ENCODE measurements at places on chromosomes 5 and 9.

DNA sequence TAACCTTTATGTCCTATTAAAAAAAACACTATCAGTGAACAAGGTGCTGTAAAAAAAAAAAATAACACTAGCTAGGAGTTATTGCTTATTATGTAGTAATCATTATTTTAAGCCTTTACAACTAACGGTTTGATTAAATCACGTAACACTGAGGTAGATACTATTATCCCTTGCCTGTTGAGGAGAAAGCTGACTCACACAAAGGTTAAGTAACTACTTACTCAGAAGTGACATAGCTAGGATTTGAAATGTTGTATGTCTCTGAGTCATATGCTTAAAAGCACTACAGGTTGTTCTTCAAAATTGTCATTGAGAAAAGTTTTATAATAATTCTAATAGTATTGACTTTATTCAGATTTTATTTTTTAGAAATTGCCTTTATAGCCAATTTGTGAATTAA is 8.8 kb downstream of the TENT2 start:
- no peak for DNase-seq

- no peak for DNase-seq
Measured at GRCh38 chr5:37730896-37731455, 108.9 kb downstream of the GDNF start.

GRCh38 chr5:21195145-21195544 is 1207.1 kb upstream of the CDH18 start:
- no peak for DNase-seq

DNA sequence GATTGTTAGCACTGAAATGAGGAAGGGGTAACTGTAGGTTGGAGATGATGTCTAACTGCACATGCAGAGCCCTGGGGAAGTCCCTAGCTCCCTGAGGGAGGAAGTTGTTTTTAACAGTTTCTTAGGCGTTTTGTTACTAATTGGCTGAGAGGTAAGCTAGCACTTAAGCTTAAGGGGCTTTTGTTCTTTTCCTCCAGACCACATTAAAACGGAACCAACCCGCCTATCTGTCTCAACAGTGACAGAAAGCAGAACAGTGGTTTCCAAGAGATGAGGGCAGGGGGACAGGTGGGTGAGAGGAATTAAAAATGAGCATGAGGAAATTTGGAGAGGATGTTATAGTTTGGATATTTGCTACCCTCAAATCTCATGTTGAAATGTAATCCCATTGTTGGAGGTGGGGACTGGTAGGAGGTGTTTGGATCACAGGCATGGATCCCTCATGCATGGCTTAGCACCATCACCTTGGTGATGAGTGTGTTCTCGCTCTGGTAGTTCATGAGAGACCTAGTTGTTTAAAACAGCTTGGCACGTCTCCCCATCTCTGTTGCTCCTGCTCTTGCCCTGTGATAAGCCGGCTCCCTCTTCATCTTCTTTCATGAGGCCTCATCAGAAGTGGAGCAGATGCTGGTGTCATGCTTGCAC is 38.9 kb downstream of the LYRM7 start:
- DNase-seq = no peak

DNA sequence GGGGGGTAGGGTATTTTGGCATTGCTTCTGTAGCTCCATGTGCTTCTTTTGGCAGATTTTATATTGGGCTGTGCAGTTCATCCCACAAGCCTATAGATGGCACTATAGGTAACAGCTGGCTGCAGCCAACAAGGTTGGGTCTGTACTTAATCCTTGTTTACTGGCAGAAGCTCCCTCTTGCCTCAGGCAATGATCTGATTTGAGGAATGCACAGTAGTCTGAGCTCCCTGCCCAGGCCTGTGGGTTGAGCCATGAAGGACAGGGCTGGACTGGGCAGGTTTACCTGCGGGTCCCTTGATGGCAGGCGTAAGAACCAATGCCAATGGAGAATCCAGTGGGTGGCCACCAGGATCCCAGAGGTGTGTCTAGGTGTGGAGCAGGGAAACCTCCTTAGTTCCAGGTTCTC is 11.7 kb upstream of the OR1J2 start:
- DNase-seq = no peak

DNA sequence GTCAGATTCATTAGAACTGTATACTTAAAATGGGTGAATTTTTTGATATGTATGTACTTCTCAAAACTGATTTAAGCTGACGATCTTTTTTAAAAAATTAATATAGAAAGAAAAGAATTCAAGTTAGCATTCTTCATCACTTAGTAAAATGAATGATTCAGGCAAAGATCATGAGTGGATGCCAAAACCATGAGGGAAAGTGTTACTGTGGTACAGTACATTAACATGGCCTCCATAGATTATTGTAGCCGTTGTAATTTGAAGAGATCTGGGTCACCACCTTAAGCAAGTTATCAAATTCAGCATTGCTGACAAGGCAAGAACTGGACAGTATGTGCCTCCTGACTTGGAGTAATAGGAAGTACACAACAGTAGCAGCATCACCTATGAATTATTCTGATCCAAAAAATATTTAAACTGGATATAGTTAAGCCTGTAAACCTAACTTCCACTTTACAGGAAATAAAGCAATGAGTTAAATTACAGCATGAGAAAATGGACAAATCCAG is 29.7 kb downstream of the C9orf85 start:
- no peak for DNase-seq

- DNase-seq = no peak
Measured at GRCh38 chr5:5787373-5787772, 364.9 kb downstream of the ICE1 start.

DNA sequence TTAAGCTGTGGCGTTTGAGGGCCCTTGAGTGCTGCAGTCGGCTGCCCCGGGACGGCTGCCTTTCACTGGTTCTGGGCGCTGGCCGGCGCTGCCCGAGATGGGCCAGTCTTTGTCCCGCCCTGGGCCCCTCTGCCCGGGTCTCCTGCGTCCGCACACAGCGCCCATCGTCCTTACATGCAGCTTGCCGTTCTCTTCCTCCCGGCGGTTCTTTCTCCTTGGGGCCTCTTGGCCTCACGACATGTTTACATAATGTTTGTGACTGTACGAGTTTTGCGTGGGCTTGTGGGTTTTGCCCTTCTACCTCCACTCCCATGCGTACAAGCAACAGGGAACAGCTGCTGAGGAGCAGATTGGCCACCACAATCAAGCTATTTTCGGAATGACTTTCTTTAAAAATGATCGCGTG is 618 bp downstream of the TNPO1 start:
- DNase-seq = no peak

DNA sequence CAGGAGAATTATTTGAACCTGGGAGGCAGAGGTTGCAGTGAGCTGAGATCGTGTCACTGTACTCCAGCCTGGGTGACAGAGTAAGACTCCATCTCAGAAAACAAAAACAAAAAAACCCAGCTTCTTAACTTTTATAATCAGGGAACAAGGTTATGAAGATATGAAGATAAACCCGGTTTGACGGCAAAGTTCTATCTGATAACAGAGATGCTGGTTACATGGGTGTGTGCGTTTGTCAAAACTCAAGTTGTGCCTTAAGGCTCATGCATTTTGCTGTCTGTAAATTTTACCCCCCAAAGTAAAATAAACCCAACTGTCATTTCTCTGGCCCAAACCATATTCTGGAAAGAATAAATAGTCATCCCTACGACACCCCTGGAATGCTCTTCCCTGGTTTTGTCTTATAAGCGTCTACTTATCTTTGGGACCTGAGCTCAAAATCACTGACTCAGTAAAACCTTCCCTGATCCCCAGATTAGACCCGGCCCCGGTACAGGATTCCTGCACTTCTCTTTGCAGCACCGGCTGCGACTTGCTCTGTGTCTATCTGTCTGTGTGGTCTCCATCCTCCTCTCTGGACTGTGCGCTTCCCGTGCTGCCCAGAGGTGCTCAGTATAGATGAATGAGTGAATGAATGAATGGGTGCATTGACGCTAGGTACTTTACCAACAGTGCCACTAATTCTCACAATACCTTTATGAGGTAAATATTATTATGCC is 172.2 kb downstream of the DAB2IP start:
- DNase-seq = no peak

DNA sequence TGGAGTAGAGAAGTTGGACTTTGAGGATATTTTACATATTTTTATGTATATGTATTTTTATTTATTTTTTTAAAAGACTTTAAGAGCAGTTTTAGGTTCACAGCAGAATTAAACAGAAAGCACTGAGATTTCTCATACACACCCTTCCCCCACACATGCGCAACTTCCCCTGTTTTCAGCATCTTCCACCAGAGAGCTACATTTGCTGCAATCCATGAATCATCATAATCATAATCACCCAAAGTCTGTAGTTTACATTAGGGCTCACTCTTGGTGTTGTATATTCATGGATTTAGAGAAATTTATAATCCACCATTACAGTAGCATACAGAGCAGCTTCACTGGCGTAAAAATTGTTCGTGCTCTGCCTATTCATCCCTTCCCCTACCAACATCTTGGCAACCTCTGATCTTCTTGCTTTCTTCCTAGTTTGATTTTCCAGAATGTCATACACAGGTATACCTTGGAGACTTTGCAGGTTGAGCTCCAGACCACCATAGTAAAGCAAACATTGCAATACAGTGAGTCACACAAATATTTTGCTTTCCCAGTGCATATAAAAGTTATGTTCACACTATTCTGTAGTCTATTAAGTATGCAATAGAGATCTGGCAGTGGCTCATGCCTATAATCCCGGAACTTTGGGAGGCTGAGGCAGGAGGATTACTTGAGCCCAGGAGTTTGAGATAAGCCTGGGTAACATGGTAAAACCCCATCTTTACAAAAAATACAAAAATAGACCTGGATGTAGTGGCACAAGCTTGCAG is 9.6 kb upstream of the CCDC171 start:
- DNase-seq = no peak

GRCh38 chr5:38524022-38524421 is 32.4 kb downstream of the LIFR start:
- no peak for DNase-seq

- DNase-seq = no peak
Measured at GRCh38 chr5:72296256-72296655, 23.8 kb downstream of the MRPS27 start.

DNA sequence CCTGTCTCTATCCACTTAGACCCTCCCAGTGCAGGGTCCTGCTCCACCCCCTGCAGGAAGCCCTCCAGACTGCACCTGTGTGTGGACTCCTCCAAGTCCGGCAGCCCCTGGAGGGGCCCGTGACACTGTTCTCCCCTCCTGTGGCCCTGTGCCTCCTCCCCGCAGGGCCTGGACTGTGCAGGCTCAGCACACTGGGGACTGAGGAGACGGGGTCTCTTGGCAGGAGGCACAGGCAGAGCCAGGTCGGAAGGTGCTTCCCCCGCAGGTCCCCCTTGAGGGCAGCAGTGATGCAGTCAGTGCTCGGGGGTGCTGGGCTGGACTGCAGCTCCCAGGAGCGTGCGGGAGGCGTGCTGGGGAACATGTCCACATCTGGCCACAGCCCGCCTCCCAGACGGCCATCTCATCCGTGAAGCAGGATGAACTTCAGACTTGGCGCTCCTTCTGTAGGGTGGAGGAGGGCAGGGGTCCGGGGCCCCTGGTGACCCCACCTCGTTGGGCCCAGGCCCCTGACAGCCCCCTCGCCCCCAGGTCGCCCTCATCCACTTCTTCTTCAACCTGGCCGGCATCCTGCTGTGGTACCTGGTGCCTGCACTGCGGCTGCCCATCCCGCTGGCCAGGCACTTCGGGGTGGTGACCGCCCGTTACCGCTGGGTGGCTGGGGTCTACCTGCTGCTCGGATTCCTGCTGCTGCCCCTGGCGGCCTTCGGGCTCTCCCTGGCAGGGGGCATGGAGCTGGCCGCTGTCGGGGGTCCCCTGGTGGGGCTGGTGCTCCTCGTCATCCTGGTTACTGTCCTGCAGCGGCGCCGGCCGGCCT is 4.9 kb downstream of the SLC34A3 start:
- DNase-seq = no peak

GRCh38 chr5:122921826-122922225 is 76.4 kb downstream of the SNX24 start:
- no peak for DNase-seq

DNA sequence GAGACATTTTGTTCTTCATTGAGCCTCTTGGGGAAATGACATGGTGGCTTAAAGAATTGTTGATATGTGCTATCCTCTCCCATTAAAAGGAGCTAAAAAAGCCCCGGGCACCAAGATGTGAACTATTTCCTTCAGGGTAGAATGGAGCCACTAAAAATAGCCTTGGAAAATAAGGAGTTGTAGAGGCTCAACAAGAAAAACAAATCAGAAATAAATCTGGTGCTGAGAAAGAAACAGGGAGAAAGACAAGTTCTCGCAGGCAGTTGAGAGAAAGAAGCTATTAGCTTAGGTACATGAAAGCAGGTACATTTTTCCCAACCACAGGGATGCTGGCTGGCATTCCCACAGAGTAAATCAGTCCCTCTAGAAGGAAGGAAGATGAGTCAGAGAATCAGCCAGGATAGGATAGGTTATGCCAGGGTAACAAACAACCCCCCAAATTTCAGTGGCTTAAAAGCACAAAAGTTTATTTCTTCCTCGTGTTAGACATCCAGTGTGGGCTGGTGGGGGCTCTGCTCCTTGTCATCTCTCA is 134.6 kb upstream of the ADRA1B start:
- no peak for DNase-seq

- DNase-seq = no peak
Measured at GRCh38 chr5:6644794-6645241, 11.6 kb downstream of the SRD5A1 start.

- DNase-seq = no peak
Measured at GRCh38 chr5:148011398-148012137, 52.2 kb upstream of the SPINK5 start.

DNA sequence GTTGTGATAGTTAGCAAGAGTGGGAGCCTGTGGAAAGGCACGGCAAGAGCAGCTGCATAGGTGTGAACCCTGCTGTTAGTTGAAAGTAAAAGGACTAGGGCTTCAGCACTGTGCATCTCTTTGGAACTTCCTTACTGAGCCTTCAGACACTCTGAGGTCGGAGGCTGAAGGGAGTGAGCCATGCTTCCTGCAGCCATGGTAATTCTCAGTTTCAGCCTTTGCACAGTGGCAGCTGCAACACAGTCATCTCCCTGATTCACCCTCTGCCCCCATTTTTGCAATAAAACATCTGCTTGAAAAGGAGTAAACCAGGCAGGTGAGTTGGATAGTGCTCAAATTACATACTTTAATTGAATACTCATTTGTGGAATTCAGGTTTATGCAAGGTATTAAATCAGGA is 6.5 kb upstream of the TLE4 start:
- DNase-seq = no peak

DNA sequence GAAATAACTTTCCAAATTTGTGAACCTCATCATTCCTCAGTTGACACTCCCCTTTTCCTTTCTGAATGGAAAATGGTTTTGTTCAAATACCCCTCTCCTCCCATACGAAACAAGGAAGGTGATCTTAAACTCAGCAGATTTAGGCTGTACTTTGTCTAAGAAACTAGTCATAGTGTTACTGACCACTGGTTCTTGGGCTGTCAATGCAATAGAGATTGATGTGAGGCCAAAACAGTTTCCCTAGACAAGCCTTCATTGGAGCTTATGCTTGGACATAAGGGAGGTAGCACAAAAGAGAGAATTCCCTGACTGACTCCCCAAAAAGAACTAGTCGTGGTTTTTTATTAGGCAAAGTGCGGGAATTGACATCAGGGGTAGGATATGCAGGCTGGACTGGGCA is 5.3 kb upstream of the LNPEP start:
- no peak for DNase-seq

DNA sequence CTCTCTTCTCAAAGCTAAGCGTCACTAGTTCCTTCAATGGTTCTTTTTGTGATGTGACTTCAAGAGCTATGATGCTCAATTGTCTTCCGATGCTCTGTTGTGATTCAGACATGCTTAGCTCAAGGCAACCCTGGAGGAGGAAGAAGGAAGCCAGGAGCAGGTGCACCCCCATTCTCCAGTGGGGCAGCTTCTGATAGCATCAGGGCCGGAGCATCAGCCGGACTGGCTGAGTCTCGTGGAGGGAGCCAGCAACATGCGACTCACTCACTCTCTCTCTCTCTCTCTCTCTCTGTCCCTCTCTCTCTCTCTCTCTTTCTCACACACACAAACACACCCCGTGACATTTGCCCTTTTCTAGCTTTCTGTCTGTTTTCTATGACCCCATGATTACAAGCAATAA is 140.2 kb downstream of the HSD17B3 start:
- no peak for DNase-seq

All from D721Med (cell line).